Thoracic aorta (tissue), 2 donors: ENCODE measurements at places on chromosomes 7 and 10.

DNA sequence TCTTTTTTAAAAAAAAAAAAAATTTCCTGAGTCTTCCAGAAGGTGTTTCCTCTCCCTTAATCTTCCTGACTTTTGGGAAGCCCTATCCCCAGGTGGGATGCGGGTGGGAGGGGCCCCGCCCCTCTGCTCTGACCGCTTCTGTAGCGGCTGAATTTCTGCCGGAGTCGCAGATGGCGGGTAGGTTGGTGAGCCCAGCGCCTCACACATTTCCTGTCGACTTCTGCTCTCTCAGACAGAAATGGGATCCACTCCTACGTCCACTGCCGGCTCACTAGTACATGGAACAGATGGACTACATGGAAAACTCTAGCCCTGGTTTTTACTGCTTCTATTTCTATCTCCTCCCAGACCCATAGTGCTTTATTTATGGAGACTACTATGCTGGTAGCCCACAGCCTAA is 90.9 kb downstream of the NEUROD6 start:
- no peak for DNase-seq

GRCh38 chr10:105699504-105699903 is 1058.4 kb downstream of the SORCS3 start:
- no peak for DNase-seq

GRCh38 chr10:127877699-127878098 is 15.0 kb downstream of the CLRN3 start:
- no peak for DNase-seq

- no peak for DNase-seq
Observed at GRCh38 chr10:82691211-82691610, 816.2 kb downstream of the NRG3 start.

- no peak for DNase-seq
Observed at GRCh38 chr10:109740436-109740835, 182.9 kb downstream of the XPNPEP1 start.

- DNase-seq = no peak
Observed at GRCh38 chr7:50533866-50534265, 31.3 kb downstream of the DDC start.
